ENCODE measurements at places on chromosomes 12 and 14.

DNA sequence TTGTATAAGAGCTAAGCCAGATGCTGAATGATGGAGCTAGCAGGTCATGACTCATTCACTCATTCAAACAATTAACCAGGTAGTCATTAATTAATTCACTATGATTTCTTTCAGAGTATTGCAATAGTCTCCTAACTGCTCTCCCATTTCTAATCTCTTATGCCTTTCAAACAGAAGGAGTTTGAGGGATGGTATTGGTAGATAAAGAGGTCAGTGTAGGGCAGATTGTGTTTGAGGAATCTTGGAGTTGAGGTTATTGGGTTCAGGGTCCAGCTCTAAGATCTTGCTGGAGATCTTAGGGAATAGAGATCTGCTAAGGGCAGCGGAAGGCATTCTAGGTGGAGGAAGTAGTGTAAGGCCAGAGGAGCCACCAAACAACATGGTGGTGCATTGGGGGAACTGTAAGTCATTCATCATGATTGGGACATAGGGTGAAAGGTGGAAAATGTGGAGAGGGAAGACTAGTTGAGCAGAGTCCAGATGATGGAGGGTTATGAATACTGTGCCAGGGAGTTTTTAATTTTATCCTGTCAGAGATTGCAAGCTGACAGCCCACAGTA is 11.7 kb downstream of the DGKA start:
- DNase-seq: no peak

- DNase-seq: no peak
These were observed 27.9 kb upstream of the MYF6 start for GRCh38 chr12:80679346-80680131.

- DNase-seq: no peak
These were observed 21.4 kb upstream of the PPP4R4 start for GRCh38 chr14:94152676-94153075.

- DNase-seq: no peak
These were observed 40.9 kb upstream of the STXBP6 start for GRCh38 chr14:25090716-25091454.

DNA sequence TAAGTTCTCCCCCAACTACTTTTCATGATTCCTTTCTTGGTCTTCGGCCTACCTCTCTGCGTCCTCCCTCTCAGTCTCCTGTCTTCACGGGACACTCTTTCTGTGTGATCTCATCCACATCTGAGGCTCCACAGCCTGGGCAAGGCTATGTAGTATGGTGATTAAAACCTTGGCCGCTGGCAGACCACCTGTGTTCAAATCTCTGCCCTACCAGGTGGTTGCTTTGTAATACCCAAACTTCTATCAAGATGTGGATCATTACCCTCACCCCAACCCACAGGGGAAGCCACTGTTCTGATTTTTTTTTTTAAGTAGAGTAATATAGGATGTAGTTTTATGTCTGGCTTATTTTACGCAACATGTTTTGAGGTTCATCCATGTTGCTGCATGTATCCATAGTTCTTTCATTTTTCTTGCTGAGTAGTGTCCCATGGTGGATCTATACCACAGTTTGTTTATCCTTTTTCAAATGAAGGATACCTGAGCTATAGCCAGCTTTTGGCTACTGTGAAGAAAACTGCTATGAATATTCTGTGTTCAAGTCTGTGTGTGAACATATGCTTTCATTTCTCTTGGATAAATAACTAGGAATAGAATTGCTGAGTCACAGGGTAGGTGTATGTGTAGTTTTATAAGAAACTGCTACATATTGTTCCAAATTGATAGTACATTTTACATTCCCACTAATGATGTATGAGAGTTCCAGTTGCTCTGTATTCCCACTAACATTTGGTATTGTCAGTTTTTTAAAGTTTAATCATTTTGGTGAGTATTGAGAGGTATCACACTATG is 8.3 kb upstream of the STAT6 start:
- DNase-seq: no peak

DNA sequence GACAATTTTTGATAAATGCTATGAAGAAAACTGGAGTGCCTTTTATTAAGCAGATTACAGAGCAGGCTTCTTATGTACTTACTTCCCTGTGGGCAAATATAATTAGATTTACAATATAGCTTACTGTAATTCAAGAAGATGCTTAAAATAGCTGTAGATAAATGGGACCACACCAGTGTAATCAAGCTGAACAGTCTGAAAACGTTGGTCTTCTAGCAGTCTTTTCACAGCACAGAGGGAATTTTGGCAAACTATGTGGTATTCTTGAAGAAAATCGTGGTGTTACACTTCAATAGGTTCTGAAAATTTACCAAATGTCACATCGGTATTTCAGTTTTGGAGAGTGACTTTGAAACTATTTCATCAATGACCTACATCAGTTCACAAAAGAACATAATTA is 47.7 kb downstream of the SLC16A7 start:
- DNase-seq: no peak

DNA sequence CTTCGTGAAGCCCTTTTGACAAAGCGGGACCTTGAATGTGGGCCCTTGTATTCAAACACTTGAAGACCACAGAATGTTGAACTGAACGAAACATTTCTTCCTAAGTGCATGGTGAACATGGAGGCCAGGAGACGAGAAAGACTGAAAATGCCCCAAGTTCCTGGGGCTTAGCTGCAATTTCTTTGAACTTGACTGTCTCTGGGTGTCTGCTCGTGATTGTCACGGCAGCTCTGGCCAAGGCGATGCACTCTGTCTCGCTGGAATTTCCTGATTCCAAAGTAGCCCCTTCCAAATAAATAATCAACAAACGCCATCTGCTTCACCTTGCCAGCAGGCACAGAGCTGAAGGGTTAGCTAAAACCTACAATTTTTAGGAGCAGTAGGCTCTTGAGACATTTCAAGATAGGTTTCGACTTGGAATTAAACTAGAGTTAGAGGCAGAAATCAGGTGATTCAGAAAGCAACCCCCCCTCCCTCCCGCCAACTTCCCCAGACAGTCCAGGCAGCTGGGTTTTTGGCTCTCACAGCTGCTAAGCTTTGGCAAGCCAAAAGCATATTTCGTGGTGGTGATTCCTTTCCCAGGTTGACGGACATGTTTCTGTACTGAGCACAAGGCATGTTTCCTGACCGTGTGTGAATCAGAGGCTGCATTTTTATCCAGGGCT is 13.5 kb upstream of the IRF2BPL start:
- peak; percentile 57 for DNase-seq

- no peak for DNase-seq
These were observed 55.3 kb downstream of the ZFYVE21 start for GRCh38 chr14:103770902-103771301.

Data from K562 (cell line).